ENCODE measurements at places on chromosomes 2 and 18.
A peak's percentile ranks its signal among the peaks of the same experiment; 100 is the strongest.

DNA sequence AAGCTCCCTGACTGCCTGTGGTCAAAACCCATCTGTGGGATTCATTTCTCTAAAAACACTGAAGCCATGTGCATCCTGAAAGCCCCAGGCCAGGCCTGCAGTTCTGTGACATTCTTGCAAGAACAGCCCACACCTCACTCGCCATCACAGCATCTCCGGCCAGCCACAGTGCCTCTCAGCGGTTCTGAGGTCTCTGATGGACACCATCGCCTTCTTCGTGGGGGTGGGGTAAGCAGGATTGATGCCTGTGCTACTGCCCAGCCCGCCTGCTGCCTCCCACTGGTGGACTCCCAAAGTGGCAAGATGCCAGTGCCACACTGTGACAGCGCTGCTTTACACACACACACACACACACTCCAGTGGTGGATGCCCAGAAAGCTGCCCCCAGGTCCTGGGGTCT is 5.2 kb upstream of the PRLH start:
- no peak for DNase-seq

GRCh38 chr18:25055076-25055475 is 296.9 kb downstream of the ZNF521 start:
- peak; percentile 59 for DNase-seq

DNA sequence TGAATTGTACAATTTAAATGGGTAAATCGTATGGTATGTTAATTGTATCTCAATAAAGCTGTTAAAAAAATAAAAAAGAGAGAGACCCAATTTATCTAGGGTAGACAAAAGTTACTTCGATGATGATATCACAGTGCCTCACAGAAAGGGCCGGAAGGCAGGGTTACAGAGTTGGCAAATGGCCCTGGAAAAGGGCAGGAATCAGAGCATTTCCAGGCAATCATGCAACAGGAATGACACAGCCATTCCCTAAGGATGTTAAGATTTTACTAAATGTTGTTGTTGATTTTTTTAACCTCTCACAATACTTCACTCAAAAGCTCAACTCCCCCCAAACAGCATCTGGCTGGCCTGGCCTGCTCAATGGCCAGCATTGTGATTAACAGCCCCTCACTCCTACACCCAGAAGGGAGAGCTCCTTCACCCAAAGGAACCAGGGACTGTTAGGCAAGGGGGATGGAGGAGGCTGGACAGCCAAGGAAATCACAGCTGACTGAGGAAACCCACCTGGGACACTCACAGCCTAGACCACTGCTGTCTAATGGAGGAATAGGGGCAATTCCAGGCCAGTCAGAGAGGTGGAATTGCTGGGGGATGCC is 7.7 kb upstream of the SP100 start:
- peak; percentile 79 for DNase-seq

- DNase-seq, result no peak
These were observed 39.4 kb downstream of the LYPD6B start for GRCh38 chr2:149077861-149078260.

- DNase-seq, result no peak
These were observed 376.9 kb downstream of the RND3 start for GRCh38 chr2:150110548-150110947.

DNA sequence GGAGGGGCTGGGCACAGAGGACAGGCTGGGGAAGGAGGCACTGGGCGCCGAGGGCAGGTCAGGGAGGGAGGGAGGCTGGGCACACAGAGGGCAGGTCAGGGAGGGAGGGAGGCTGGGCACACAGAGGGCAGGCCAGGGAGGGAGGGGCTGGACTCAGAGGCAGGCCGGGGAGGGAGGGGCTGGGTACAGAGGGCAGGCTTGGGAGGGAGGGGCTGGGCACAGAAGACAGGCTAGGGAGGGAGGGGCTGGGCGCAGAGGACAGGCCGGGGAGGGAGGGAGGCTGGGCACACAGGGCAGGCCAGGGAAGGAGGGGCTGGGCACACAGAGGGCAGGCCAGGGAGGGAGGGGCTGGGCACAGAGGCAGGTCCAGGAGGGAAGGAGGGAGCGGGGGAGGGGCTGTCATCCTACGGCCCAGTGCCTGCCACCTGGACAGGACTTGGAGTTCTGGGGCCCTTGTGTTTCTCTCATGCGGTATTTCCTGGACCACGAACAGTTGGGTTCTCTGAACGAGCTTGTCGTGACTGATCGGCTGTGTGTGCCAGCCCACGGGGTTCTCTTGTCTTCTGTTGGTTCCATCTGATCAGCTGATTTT is 46.7 kb upstream of the KCNG2 start:
- DNase-seq, result no peak

- peak; percentile 58 for DNase-seq
These were observed 294.4 kb upstream of the PIK3C3 start for GRCh38 chr18:41660654-41661053.

DNA sequence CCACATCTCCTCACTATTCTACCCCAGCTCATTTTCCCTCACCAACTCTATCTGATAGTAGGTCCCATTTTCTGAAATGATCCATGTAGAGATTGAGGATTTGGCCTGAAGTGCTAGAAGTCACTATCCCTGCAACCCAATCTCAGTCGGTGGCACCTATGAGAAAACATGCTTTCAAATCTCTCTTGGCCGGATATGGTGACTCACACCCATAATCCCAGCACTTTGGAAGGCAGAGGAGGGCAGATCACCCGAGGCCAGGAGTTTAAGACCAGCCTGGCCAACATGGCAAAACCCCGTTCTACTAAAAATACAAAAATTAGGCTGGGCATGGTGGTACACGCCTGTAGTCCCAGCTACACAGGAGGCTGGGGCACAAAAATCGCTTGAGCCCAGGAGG is 19.1 kb upstream of the MARCHF4 start:
- no peak for DNase-seq

- DNase-seq, result no peak
These were observed 22.9 kb downstream of the MARCHF4 start for GRCh38 chr2:216349366-216349765.

GRCh38 chr18:61817086-61817485 is 75.7 kb downstream of the RNF152 start:
- DNase-seq, result no peak

DNA sequence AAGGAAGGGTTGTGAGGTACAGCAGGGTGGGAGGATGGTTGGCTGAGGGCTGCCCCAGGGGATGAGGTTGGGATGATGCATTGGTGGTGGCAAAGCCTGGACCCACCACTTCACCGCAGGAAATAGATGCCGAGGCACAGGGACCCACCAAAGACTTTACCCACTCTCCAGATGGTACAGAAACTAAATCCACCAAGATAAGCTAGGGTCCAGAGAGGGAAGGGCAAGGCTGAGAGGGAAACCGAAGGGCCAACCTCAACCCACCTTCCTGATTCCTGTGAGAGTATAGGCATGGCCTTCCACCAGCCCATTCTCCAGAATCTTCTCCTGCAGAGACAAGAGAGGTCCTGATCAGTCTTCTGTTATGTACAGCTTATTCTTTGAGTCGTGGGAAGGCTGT is 18.1 kb downstream of the CAPN14 start:
- no peak for DNase-seq

DNA sequence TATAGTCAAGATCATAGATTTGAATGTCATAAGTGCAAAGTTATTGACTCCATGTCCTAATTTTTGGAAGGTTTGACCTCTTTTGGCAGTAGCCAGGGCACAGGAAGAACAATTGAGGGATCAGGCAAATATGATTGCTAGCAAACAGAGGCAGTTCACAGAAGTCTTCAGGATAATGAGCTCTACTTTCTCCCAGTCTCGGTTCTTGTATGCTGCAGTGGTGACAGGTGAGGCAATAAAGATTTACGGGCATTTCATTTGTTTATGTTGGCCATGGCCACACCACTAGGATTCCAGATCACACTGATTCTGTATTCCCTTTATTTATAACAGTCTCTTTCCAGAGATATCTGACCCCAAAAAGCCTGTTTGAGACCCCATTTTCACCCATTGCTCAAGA is 137.5 kb downstream of the UBR3 start:
- DNase-seq, result peak; percentile 28

- DNase-seq, result no peak
These were observed 292.1 kb downstream of the MYT1L start for GRCh38 chr2:2038746-2039530.

- peak; percentile 83 for DNase-seq
These were observed 74.2 kb downstream of the SH3BP4 start for GRCh38 chr2:235025800-235026536.

GRCh38 chr18:72181241-72181764 is 362.8 kb downstream of the CBLN2 start:
- DNase-seq, result no peak

GRCh38 chr2:65436169-65436823 is 3.9 kb upstream of the SPRED2 start:
- peak; percentile 94 for DNase-seq

GRCh38 chr2:108378851-108379250 is 1.1 kb downstream of the SULT1C4 start:
- DNase-seq, result no peak

DNA sequence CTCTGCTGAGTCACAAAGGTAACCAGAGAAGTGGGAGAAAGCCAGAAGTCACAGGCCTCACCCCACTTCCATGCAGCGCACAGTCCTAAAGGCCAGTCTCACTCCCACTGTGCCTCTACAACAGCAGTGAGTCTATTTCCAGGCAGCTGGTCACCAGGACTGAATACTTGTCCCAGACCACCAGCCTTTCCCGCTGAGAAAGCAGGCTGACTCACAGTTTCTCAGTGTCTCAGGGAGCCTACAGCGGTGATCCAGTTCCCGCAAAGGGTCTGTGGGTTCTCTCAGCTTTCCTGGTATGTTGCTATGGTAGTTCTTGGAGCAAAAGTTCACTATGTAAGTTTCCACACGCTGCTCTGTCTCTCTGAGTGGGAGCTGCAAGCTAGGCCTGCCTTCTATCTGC is 622.5 kb downstream of the RNF144A start:
- peak; percentile 94 for DNase-seq

- no peak for DNase-seq
These were observed 13.5 kb upstream of the DARS1 start for GRCh38 chr2:135998879-135999278.

GRCh38 chr2:70417011-70417410 is 115.1 kb upstream of the FAM136A start:
- no peak for DNase-seq

DNA sequence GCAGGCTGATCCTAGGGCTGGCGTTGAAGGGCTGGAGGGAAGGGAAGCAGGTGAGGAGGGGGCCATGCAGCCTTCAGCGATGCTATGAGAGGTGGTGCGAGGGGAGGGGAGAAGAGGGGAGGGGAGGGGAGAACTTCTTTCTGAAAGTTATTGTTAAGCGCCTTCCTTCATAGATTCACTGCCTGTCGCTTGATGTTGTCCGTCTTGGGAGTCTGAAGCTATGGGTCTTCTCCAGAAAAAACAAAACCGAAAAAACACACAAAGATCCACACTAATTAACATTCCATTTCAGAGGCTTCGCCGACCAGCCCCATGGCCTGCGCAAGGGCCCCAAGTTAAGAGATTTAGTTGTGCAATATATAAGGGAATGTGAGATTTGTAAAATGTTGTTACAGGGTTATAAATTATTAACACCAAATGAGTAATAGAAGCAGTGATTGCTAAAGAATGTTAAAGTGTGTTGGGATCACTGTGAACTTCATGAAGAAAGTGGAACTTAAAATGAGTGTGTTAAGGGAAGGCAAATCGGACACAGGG is 758 bp downstream of the CFAP221 start:
- peak; percentile 77 for DNase-seq

DNA sequence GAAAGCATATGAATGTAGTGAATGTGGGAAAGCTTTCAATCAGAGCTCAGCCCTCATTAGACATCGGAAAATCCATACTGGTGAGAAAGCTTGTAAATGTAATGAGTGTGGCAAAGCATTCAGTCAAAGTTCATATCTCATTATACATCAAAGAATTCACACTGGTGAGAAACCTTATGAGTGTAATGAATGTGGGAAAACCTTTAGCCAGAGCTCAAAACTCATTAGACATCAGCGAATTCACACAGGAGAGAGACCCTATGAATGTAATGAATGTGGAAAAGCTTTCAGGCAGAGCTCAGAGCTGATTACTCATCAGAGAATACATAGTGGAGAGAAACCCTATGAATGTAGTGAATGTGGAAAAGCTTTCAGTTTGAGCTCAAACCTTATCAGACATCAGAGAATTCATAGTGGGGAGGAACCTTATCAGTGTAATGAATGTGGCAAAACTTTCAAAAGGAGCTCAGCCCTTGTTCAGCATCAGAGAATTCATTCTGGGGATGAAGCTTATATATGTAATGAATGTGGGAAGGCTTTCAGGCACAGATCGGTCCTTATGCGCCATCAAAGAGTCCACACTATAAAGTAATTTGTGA is 5.0 kb downstream of the ZNF397 start:
- DNase-seq, result no peak

DNA sequence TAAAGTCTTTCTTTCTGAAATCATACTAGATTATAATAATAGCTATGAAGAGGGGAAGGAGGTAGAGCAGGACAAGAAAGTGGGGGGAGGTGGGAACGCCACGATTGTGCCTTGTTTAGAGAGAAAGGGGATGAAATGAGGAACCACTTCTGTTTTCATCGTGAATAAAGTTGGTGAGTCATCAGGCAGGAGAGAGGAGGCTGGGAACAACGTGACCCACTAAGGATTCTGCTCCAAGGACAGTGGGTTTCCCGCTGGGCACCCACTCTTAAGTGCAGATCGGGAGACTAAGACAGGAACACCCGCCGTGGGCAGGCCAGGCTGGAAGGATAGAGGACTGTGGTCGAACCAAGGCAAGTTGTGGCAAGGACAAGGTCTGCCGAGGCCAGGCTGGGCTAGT is 158.2 kb downstream of the L3MBTL4 start:
- no peak for DNase-seq

Measured in fibroblast of skin of right quadriceps (primary cell).